ENCODE measurements at places on chromosomes 4 and X. TPM values are rescaled to one million over a fixed set of nuclear protein-coding genes. Genes with fewer than 3 reads are reported as not detected.

DNA sequence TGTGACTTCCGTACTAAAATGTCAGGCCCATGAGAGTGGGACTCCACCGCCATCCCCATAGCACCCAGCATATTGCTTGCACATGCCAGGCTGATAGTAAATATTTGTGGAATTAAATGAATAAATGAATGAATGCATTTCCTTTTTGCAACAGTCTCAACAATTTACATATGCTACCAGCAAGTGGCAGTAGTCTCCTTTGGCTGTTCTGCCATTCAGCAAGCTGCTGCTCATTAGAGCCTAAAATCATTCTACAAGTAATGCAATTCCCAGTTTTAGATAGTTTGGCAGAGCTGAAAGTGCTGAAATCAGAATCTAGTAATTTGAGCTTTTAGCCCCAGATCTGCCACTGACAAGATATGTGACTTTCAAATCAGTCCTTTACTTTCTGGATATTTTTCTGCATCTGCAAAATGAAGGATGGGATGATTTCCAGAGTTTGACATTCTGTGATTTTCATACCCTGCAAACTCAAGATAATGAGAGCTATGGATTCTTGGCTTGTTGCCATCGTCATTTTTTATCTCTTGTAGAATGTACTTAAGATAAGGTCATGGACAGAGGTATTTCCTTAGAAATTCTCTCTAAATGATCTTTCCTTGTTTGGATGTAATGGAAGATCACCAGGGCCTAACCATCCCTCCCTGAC is 35.7 kb upstream of the INTS6L start:
- peak; percentile 17 for DNase-seq
- H3K27ac ChIP-seq, result no peak overlapping the region
- no peaks in the 10 kb centered on the region for H3K4me1 ChIP-seq
- no peaks in the 10 kb centered on the region for H3K36me3 ChIP-seq

DNA sequence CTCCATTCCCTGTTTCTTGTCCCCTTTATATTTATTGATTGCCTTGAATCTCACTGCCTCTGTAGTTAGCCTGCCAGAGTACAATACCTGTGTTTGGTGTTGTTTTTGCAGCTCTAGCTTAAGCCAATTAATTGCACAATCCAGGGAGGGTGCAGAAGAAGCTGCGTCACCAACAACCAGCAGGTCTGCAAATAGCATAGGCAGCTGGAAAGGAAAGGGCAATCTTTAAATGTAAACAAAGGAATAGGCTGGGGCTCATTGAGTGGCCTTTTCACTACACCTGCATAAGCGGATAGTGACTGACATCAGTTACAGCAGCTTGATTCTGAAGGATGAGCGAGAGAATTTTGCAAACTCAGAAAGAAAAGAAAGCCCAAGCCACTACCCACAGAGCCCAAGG is 106.8 kb upstream of the RAI2 start:
- H3K27ac ChIP-seq, result no peak overlapping the region
- H3K27me3 ChIP-seq, result peaks cover 25% of the 10 kb centered on the region
- no peak for DNase-seq
- no peak overlapping the region for H3K4me3 ChIP-seq
- no peaks in the 10 kb centered on the region for H3K4me1 ChIP-seq

DNA sequence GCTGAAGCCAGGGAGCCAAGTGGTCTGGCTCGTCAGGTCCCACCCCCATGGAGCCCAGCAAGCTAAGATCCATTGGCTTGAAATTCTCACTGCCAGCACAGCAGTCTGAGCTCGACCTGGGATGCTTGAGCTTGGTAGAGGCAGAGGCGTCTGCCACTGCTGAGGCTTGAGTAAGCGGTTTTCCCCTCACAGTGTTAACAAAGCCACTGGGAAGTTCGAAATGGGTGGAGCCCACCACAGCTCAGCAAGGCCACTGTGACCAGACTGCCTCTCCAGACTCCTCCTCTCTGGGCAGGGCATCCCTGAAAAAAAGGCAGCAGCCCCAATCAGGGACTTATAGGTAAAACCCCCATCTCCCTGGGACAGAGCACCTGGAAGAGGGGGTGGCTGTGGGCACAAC is 353.8 kb downstream of the NAP1L3 start:
- H3K4me1 ChIP-seq, result no peaks in the 10 kb centered on the region
- H3K27ac ChIP-seq, result no peak overlapping the region
- peaks cover 3% of the 10 kb centered on the region for H3K27me3 ChIP-seq

DNA sequence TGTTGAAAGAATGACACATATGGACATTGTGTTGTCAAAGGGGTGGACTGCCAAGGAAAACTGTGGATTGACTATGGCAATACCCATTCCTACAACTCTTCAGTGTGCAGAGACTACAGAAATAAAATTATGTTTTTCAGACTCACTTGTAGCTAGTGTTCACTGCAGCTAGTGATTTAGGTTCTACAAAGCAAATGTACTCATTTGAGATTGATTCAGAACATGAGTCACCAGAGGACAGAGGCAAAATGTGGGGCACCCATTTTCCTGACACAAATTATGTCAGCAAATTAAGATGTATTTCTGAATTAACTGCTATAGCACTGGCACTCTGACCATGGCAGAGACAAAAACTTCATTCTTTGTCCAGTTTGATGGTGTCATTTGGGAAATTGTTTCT is 40.7 kb downstream of the SPCS3 start:
- H3K4me3 ChIP-seq, result no peak overlapping the region
- no peak overlapping the region for H3K27ac ChIP-seq
- DNase-seq, result no peak
- H3K4me1 ChIP-seq, result no peaks in the 10 kb centered on the region
- H3K36me3 ChIP-seq, result no peaks in the 10 kb centered on the region

DNA sequence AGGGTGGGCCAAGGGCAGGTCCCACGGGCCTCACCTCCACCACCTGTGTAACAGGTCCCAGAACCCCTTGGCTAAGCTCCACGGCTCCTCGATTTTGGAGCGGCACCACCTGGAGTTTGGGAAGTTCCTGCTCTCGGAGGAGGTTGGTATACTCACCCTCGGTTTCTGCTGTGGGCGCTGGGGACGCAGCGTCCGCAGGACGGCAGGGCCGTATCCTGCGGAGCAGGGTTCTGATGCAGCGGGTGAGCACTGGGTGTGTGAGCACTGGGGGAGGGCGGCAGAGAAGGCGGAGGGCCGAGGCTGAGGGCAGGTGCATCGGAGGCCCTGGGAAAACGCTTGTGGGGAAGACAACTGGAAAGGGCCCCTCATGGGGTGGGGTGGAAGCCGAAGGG is 11.0 kb downstream of the ATP5ME start:
- H3K4me1 ChIP-seq, result peaks cover 7% of the 10 kb centered on the region
- peak overlapping the region; percentile 50 for H3K4me3 ChIP-seq
- H3K27ac ChIP-seq, result no peak overlapping the region
- no peaks in the 10 kb centered on the region for H3K27me3 ChIP-seq

GRCh38 chr4:148355442-148356123 is 86.6 kb downstream of the NR3C2 start:
- H3K4me3 ChIP-seq, result no peak overlapping the region
- H3K4me1 ChIP-seq, result no peaks in the 10 kb centered on the region
- no peak for DNase-seq
- no peaks in the 10 kb centered on the region for H3K27me3 ChIP-seq
- H3K27ac ChIP-seq, result peak overlapping the region; percentile 41

DNA sequence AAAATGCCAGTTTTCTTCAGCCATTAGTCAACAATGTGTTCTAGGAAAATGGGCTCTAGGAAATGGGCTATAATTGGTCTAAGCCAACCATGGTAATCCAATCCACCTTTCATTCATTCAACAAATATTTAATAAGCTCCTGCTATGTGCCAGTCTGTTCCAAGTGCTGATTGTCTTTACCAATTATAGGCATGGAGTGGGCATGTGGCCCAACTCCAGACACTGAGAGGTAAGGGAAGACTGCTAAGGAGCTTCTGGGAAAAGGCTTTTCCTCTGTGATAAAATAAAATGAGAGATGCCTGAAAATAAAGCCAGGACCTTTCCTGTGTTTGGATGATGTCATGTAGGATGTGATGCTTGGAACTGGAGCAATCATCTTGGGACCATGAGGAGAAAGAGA is 43.3 kb downstream of the HOPX start:
- no peak overlapping the region for H3K27ac ChIP-seq
- no peaks in the 10 kb centered on the region for H3K36me3 ChIP-seq
- no peak for DNase-seq

Gene KIAA1210
- total RNA-seq, result not detected
